Activated CD8-positive, alpha-beta memory T cell treated with anti-CD3 and anti-CD28 coated beads, Interleukin-2, amount 50 U/mL, for 4 hours (primary cell): ENCODE measurements at places on chromosomes 16 and 17.
A peak's percentile ranks its signal among the peaks of the same experiment; 100 is the strongest.

DNA sequence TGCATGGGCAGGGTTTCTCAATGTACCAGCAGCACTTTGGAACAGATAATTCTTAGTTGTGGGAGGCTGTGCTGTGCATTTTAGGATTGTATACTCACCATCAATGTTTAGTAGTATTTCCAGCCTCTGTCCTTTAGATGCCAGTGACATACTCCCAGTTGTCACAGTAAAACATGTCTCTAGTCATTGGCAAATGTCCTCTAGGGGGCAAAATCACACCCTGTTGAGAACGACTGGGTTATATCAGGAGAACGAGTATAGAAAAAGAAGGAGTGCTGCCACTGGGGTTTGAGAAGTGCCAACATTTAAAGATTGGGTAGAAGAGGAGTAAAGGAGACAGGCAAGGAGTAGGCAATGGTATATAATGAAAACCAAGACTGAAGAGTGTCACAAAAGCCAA, 37.9 kb upstream of the SMIM36 start:
- no peak for DNase-seq

DNA sequence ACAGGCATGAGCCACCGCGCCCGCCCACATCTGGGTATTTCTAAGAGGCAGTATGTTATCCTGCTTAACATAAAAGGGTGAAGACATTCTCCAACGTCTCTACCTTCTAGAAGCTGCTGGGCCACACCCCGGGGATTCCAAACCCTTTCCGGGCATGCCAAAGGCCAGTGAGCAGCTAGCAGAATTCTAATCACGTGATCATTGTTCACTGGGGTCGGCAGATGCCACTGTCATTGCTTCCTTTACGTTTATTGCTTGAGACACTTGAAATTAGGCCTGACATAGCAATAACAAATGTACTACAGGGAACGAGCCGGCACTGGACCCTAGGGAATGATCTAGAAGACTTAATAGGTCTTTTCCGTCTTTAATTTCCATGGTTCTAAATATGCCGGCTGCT, 141.2 kb upstream of the ZFHX3 start:
- no peak for DNase-seq

DNA sequence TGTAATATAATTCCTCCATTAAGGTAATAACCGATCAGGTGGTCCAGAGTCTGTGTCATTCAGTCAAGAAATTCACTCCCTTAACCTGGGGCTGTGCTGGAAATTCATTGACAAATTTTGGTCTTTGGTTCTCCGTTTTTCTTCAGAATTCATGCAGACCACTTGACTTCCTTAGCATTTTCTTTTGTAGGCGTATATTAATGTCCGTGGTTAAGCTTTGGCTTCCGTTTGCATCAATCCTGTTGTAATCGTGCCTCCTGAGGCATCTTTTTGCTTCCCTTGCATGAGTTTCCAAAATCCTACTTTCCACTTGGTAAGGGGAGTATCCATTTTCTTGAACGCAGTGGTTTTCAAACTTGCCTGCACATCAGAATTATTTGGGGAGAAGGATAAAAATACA, 9.0 kb downstream of the LRRC37B start:
- DNase-seq, result no peak

DNA sequence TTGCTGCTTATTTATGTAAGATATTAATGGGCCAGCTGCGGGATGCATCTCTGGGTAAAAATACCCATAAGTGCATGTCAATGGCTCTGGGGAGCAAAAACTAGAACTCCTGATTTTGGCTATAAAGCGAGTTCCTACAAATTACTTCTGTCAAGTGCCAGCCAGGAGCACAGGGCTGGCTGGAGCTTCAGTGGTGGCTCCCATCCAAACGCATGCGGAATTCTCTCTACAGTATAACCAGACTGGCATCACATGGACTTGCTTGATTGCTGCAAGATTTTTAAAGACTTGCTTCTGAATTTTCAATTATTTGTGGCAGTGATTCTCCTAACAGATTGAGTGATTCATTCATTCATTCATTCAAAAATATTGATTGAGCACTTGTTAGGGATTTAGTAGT, 260.9 kb downstream of the PHKB start:
- no peak for DNase-seq

GRCh38 chr17:49132699-49133364, at the start of gene B4GALNT2:
Gene B4GALNT2 (plus strand): TSS chr17:49132769. CDS start chr17:49132793, 24 bp downstream.
- DNase-seq, result no peak

DNA sequence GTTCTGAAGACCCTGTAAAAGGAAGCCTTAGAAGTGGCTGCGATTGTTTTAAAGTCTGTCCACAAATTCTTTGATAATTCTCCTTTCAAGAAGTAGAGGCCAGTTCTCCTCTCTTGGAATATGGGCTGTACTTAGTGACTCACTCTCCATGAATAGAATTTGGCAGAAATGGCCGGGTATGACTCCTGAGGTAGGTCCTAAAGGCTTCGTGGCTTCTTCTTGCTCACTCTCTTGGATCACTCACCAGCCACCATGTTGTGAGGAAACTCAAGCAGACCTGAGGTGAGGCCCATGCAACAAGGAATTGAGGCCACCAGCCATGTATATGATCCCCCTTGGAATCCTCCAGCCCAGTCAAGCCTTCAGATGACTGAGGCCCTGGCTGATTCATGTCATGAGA, 75.8 kb downstream of the WWOX start:
- DNase-seq, result no peak

GRCh38 chr16:56817938-56818337, 47.1 kb upstream of the SLC12A3 start:
- DNase-seq, result no peak

GRCh38 chr17:2903193-2903974, 107.1 kb downstream of the RAP1GAP2 start:
- no peak for DNase-seq

DNA sequence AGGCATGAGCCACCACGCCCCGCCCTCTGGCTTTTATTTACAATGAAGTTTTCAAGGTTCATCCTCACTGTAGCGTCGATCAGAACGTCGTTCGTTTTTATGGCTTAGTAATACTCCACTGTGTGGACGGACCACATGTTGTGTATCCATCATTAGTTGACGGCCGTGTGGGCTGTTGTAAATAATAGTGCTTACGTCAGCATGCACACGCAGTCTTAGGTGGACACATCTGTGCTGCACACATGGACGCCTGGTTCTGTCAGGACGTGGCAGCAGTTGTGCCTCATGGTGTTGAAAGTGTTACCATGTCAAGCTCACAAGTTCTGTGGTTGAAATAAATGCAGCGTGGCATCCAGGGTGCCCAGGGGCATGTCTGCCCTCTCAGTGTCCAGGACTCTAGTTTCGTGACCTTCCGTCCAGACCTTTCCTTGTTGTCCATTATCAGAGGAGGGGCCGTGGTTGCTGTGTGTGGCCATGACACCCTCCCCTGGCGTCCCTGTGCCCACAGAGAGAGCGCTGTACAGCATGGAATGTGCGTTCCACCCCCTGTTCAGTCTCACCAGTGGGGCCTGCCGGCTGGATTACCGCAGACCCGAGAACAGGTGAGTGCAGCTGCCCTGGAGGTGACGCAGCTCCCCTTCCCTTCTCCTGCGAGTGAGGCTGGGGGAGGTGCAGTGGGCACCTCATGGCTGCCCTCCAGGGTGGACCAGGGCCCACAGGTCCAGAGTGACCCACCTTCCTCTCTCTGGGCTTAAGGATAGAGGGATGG, 22.3 kb downstream of the TCF25 start:
- DNase-seq, result no peak

GRCh38 chr17:81232616-81233241, 6.1 kb downstream of the TEPSIN start:
- no peak for DNase-seq

DNA sequence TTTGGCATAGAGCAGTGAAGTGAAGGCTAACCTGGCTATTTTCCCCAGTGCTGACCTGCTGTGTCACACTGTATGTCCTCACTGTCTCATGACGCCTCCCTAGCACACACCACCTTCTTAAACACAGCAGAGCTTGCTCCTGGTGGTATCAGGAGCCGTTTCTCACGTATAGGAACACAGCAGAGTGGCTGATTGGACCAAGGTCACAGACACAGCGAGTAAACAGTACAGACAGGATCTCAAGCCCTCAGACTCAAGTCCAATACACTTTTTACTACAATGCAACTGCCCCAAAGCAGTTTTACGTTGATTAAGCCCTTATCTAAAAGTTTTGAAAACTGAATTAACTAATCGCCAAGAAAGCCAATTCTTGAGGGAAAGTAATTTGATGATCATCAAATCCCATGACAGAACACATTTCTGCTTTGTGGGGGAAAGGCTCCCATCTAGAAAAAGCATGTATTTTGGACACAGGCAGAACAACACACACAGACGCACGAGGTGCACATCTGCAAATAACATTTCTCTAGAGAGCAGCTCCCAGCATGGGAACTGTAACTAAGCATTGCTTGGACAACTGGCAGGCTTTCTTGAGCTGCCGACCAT, 15.2 kb downstream of the ARHGAP17 start:
- no peak for DNase-seq

GRCh38 chr17:34703533-34703932, 124.2 kb downstream of the TMEM132E start:
- DNase-seq, result no peak

DNA sequence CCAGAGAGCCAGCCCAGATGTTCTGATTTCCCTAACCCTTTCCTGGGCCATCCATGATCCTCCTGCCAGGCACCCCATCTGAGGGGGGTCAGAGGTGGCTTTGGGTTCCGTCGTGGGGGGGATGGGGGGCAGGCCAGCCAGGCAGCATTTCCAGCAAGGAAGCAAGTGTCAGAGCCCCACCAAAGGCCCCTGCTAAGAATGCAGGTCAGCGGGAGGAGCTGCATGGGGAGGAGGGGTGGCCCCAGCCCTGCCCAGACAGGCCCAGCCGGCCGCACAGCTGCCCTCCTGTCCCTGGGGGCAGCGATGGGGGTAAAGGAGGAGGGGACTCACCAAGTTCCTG, 2.3 kb upstream of the SCRN2 start:
- DNase-seq, result no peak

- DNase-seq, result peak; percentile 73
Measured at GRCh38 chr17:29567554-29568330, 759 bp upstream of the TP53I13 start.

- DNase-seq, result no peak
Measured at GRCh38 chr16:72978212-72978611, 69.7 kb downstream of the ZFHX3 start.

DNA sequence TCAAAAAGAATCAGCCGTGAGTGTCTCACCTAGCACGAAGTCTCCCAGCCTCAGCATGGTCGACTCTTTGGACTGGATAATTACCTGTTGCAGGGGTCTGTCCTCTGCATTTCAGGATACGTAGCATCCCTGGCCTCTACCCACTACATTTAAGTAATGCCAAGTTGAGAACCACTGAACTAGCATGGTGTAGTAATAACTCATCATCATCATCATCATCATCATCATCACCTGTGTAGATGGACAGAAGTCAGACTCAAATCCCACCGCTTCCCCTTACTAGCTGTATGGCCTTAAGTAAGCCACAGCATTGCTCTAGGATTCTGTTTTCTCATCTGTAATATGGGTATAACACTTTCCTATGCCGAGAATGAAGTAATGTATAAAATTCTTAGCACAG, 373.1 kb upstream of the XYLT1 start:
- no peak for DNase-seq

DNA sequence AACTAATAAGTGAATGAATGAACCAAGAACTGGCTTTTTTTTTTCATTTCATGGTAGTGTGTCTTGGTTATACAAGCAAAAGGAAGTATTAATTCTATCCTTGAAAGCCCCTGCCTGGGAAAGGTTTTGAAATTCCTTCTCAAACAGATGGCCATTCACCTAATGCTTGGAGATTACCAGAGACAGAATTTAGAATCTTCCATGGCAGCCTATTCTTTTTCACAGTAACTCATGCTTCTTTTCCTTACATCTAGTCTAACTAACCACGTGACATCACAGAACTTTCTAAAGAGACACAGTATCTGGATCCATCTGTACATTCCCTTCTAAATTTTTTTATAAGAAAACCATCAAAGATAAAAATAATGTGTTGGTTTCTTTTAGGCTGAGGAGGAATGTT, 151.6 kb downstream of the FTO start:
- DNase-seq, result no peak

DNA sequence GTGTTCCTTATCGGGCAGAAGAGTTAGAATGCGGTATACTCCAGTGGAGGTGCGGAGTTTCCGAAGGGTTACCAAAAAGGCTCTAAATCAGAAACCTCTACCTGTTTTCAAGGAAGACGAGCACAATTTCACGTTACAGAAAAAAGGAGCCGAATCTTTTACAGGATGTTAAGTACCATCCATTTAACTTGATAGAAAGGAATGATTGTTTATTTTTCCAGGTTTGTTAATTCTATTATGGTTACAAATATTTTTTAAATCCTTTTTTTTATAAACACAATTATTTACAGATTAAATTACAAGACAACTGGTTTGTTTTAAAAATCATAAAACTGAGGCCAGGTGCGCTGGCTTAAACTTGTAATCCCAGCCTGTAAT, 18.2 kb downstream of the ZNF213 start:
- no peak for DNase-seq

DNA sequence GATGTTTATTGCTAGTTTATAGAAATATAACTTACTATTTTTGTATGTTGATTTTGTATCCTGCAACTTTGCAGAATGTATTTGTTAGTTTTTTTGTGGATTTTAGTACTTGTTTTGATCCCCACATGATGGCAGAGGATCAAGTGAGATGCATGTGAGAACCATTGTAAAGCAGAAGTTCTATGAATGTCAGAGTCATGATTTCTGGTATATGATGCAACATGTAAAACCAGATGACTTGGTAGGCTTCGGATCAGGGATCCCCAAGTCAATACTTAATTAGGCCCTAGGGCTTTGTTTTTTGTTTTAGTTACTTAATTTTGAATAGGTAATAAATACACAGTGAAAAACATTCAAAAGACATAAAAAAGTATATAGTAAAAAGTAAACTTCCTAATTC, 45.8 kb downstream of the ESRP2 start:
- no peak for DNase-seq

DNA sequence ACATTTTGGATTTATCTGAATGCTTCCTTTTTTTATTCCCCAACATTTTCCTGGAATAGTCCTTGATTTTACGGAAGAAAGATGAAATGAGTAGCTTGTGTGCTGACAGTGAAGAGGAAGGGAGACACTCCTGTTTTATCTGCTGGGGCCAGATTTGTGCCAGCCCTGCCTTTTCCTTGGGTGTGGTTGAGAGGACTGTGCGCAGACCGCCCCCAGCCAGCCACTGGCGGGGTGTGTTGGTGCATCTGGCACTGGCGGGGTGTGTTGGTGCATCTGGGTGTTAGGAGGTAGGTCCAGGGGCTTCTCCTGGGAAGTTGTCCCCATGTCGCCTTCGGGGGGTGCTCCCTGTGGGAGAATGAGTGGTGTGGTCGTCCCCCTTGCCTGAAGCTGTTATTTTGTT, 39.5 kb downstream of the RAP1GAP2 start:
- no peak for DNase-seq

DNA sequence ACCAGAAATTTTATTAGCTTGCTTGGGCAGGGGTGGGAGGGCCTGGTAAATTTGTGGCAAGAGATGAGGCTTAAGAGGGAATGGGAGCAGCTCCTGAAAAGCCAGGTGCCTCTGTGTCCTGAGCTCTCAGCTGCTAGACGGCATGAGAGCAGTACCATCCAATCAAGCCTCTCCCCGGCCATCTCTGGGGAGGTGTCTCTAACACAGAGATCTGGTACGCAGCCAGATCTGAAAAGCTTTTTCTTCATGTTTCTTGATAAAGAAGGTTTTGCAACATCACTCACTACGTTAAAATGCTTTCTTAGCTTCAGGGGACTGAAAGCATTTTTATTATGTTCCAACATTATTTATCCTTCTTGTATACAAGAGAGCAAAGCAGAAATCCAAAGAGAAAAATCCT, 488.2 kb downstream of the RBFOX1 start:
- DNase-seq, result no peak

GRCh38 chr17:3511852-3512504, 36.2 kb downstream of the ASPA start:
- no peak for DNase-seq

GRCh38 chr17:37570527-37571093, 38.6 kb downstream of the SYNRG start:
- DNase-seq, result peak; percentile 27
